A549 treated with AZD2906 at 1 μM for 4 hours (cell line): ENCODE measurements at places on chromosomes 5 and 9. TPM values are rescaled to one million over a fixed set of nuclear protein-coding genes. Genes with fewer than 3 reads are reported as not detected.

The ARL15 gene
- total RNA-seq = 3.4 to 6.0 TPM (median 3.7 TPM) in 5 replicates

The ITK gene
- 0.05 to 0.32 TPM (median 0.08 TPM) in 5 replicates for total RNA-seq

The ENTPD2 gene
- total RNA-seq = 2.9 to 6.2 TPM (median 5.7 TPM) in 5 replicates

The SARDH gene
- 0.02 to 0.34 TPM (median 0.08 TPM) in 5 replicates for total RNA-seq

The GNAQ gene
- total RNA-seq = 13.0 to 16.2 TPM (median 15.4 TPM) in 5 replicates

The ARHGEF28 gene
- total RNA-seq = 10.5 to 12.0 TPM (median 11.4 TPM) in 5 replicates

The ALDOB gene
- not detected in 5 replicates for total RNA-seq

The CDC20B gene
- 0.03 to 0.10 TPM (median 0.07 TPM) in 5 replicates for total RNA-seq
